H1 (cell line): ENCODE measurements at places on chromosomes 6 and 20. TPM values are rescaled to one million over a fixed set of nuclear protein-coding genes. Genes with fewer than 3 reads are reported as not detected.

The RNF217 gene
- total RNA-seq: 8.9 and 12.0 TPM in 2 replicates

GRCh38 chr6:81126150-81126549, 626.3 kb downstream of the TENT5A start:
- no peak for DNase-seq

GRCh38 chr6:104928141-104928540, 28.8 kb upstream of the LIN28B start:
- no peak for DNase-seq

DNA sequence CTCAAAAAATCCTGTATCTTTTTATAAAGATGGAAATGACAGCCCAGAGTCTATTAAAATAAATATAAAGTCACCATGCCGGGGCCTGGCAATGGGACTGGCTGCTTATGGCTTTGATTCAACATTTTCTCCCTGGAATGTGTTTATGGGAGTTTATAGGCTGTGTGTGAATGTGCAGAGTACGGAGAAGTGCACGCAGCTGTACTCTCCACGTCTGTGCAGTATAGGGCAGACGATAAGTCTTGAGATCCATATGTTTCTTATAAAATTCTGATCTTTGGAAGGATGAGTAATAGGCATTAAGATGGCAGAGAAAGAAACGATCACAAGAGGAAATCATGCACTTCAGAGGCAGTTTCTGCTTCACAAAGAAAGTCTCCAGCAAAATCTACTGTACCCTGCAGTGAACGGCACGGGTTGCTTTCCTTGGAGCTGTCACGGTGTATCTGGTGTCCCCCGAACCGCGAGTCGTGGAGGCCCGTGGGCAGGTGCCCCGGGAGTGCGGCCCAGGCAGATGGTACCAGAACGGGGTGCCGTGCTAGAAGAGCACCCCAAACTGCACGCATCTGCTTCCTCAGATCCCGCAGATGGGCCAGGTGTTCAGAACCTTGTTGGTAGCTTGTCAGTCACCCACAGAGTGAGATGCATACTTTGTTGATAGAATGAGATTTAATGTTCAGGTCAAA, 382.5 kb downstream of the TAF4 start:
- no peak for DNase-seq

DNA sequence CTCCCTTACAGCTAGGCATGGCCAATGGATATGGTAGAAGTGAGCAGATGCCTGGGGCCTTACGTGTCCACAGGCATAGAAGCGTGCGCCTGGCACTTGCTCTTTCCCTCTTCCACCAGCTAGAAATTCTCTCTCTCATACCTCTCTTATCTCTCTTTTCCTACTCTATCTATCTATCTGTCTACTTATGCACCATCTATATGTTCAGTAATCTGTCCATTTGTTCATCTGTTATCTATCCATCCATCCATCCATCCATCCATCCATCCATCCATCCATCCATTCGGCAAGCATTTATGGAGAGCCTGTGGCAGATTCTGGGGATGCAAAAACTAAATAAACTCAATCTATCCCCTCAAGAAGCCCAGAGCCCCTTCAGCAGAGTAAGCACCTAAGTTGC, 70.2 kb downstream of the KCNB1 start:
- DNase-seq: no peak

DNA sequence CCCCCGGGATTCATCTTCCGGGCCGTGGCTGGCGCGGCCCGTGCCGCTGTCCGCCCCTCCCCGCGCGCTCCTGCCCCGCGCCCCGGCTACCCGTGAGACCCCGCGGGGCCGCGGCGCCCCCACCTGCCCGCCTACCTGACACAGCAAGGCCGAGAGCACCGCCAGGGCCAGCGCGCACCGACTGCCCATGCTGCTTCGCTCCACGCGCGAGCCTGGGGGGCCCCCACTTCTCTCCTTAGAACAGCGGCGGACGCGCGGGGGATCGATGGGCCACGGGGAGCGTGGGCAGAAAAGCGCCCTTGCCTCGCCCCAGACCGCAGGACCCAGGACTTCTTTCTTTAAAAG, 955 bp downstream of the DLL1 start:
- DNase-seq: no peak

DNA sequence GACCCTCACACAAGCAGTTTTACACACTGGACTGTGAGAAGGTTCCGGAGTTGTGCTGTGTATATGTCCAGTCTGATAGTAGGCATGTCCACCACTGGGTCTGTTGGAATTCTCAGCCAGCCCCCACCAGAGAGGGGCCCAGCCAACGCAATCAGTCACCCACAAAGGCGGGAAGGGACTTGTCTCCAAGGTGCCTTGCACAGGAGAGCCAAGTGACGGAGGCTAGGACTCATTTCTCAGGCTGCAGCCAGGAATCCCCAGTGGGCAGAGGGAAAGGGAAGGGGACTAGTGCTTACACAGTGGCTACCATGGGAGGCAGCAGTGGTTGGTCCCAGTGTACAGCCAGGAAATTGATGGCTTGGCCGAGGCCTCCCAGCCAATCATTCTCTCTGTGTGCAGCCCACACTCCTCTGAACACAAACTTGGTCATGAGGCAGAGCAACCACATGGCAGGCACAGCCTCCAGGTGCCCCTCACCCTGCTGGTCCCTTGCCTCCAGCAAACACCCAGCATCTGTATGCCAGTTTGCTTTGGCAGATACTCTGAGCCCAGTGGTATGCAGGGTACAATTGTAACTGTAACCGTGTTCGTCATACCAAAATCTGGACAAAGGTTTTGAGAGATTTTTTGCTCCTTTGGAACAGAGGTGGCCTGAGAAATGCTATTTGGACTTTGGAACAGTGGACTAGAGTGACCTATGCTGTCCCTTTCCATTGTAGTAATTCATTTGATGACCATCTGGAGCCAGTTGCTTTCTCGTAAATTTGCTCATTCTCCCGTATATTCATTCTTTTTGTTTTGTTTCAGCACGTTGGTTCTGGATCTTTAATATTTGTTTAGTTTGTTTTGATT, 72.9 kb upstream of the MYL9 start:
- no peak for DNase-seq

GRCh38 chr6:43668151-43669028, 19.2 kb downstream of the MRPS18A start:
- peak; percentile 60 for DNase-seq

GRCh38 chr6:142500250-142500786, 198.5 kb downstream of the ADGRG6 start:
- no peak for DNase-seq

DNA sequence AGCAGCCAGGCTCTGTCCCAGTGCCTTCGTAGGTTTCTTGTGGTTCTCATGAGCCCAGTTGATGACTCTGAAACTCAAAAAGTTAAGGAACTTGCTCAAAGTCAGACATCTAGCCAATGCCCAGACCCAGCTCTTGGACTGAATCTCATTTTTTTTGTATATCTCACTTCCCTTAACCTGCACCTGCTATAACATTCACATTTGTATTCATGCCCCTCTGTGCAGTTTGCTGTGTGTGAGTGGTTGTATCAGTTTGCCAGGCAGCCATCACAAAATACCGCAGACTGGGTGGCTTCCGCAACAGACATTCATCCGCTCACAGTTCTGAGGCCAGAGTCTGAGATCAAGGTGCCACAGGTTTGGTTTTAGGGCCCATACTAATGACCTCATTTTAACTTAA, 49.9 kb downstream of the IPCEF1 start:
- no peak for DNase-seq
